ENCODE measurements at places on chromosomes 6 and 20.

GRCh38 chr20:32050851-32051556, 1.0 kb upstream of the HCK start:
- DNase-seq: no peak

DNA sequence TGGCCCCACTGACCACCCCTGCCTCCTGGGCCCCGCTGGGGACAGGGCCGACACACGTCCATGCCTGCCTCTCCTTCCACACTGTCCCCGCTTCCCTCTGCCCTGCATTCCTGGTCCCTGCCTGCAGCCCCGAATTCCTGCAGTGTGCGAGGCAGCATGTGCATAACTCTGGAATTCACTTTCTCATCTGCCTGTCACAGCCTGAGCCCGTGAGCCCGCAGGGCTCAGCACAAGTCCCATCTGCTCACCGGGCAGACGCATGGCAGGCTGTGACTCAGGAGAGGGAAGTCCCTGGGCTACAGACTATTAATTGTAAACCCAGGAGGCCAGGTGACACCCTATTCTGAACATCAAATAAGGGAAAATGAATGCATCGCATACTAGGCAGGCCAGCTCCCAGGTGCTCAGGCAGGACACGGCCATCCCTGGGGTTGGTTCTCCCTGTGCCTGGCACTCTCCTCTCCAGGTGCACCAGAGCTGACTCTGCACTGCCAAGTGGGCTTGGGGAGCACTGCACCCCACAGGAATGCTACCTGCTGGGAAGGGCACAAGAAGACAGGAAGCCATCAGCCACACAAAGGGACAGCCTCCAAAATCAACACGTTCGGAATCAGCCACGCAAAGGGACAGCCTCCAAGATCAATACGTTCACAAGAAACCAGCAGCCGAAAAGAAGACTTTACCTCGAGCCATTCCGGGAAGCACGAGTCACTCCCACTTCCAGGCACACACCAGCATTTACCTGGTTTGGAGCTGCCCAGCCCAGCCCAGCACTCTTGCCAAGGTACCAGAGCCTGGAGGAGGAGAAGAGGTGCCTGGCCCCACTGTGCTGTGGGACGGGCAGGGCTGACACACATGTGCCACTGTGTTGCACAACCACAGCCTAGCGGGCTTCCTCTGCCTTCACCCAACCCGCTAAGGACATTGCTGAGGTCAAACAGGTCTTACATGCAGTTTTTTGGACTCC, 65.9 kb downstream of the DLL1 start:
- DNase-seq: no peak

- DNase-seq: no peak
Observed at GRCh38 chr6:13072686-13073347, 255.5 kb downstream of the TBC1D7 start.

- DNase-seq: no peak
Observed at GRCh38 chr20:40704828-40705227, 15.8 kb upstream of the MAFB start.

DNA sequence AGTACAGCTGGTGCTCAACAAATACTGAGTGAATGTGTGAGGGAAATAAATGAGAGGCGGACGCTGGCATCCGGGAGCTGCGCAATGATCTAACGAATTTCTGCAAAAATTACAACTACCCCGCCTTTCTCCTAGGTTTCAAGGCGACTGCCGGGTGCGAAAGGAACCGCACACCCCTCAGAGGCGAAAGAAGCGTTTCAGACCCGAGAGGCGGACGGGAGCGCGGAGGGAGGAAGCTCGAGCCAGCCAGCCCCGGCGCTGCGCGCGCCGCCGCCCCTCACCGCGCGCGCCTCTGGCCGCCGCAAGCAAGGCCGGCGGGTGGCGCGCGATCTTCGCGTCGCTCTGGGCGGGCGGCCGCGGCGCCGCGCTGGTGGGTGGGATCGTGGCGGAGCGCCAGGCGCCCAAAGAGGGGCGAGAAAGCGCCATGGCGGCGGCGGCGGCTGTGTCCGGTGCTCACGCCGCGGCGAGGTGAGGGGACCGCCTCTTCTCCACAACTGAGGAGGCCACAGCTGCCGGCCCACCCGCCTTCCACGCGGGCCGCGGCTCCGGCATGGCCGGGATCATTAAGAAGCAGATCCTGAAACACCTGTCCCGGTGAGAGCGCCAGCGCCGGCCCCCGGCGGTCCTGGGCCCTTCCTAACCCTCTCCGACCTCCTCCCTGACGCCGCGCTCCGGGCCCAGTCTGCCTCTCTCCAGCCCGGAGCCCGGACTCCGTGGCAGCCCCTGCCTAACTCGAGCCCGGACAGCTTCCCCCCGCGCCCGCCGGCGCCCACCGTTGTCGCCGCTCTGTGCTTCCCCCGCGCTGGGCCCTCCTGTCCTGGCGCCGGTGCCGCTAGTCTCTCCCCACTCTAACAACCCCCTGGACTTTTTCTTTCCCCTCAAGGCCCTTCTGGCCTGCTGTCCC, at the start of gene BLTP3A:
Gene BLTP3A (plus strand): TSS at position 383 of the 904 bp plus-strand sequence. CDS start 168 bp downstream, at position 551.
- no peak for DNase-seq

- DNase-seq: no peak
Observed at GRCh38 chr6:149545258-149545753, 537 bp downstream of the PPIL4 start.

- DNase-seq: peak; percentile 19
Observed at GRCh38 chr6:47242483-47243386, 67.0 kb downstream of the TNFRSF21 start.

DNA sequence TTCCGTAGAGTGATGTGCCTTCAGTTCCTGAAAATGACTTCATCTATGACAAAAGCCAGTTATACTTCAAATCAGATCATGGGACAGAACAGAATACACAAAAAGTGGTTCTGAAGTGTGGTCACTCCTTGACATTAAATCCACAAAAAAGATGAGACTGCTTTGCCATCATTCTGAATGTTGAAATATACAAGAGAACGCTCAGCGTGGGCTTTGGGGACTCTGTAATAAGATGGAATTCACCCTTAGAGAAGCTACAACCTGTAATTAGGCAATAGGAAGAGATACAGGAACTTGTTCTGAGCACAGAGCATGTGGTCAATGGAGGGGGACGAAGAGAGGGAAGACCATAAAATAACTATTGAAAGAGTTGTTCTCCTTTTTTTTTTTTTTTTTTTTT, 184.3 kb downstream of the CARMIL1 start:
- no peak for DNase-seq
